ENCODE measurements at places on chromosomes 16 and 17. TPM values are rescaled to one million over a fixed set of nuclear protein-coding genes. Genes with fewer than 3 reads are reported as not detected.

The C17orf78 gene
- not detected for total RNA-seq

The CD300E gene
- not detected for total RNA-seq

The SUZ12 gene
- total RNA-seq = 81.7 TPM

The WWOX gene
- 17.8 TPM for total RNA-seq

The PRSS53 gene
- total RNA-seq = 3.1 TPM

The PRR29 gene
- 0.44 TPM for total RNA-seq

The ADAT1 gene
- total RNA-seq = 59.0 TPM

The PRSS27 gene
- total RNA-seq = 1.8 TPM

The PIK3R6 gene
- 2.1 TPM for total RNA-seq

The MED31 gene
- 28.4 TPM for total RNA-seq

The TMC8 gene
- 234 TPM for total RNA-seq

The CCL4 gene
- total RNA-seq = 1,230 TPM

The ZNRF1 gene
- total RNA-seq = 52.2 TPM

The BCL6B gene
- total RNA-seq = 1.5 TPM

The TNK1 gene
- total RNA-seq = 4.9 TPM

The PRDM7 gene
- total RNA-seq = not detected

DNA sequence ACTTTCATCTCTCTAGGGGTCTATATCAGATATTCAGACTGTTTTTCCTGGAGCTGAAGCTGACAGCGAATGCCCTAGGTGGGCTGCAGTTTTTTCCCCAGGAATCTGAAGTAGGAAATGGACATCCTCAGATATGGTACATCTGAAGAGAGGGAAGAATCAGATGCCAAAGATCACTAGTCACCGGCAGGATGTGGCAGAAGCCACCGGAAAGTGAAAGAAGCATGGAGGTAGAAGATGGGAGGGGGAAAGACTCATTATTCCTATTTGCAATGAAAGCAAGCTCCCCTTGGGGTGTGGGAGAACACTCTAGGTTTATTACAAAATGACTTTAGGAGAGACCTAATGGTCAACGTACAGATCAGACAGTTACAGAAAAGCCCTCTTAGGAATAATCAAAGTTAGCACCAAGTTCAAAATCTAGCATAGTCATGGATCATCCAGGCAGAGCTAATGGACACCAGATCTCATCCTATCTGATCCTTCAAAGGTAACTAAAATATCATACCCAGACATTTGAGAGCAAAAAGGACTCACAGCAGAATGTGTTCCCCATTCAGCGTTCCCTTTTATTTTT is 110.7 kb downstream of the HS3ST3A1 start:
- DNase-seq = no peak

DNA sequence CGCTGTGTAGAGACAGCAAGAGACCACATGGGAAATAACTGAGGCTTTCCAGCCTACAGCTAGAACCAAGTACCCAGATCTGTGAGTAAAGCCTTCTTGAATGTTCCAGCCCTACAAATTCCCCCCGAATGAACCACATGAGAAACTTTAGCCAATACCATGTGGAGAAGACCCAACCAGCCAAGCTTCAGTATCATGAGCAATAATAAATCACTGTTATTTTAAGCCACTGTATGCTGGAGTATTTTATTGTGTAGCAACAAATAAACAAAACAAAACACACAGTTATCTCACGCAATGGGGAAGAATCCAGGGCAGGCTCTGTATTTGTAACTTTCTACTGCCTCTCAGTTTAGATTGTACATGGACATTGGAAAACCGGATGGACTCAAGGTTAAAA is 426.2 kb downstream of the CDH11 start:
- no peak for DNase-seq

- peak; percentile 4 for DNase-seq
Observed at GRCh38 chr17:28612936-28613872, 781 bp downstream of the RSKR start.

DNA sequence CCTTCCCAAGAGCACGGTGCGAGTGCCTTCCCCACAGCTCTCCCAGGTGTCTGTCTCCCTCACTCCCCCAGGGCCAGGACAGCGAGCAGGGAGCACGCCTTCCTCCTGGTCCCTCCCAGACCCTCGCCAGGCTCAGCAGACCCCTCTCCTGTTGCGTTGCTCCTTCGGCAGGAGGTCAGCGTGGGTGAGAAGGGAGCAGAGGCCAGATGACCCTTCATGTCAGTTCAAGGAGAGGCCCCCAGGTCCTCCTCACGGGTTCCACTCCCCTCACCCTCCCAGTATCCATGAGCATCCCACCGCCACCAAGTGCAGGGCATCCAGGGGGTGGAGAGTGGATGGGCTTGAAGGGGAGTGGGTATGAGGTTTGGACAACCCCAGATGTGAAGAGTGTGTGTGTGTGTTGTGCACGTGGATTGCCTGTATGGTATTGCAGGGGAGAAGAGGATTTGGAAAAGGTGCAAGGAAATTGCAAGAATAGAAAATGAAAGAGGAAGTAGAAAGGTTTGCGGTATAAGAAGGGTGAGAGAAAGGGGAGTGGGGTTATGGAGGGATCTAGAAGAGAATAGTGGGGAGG is 17.7 kb downstream of the SGCA start:
- DNase-seq = no peak

- no peak for DNase-seq
Observed at GRCh38 chr17:35878361-35878760, 1.8 kb downstream of the CCL5 start.

DNA sequence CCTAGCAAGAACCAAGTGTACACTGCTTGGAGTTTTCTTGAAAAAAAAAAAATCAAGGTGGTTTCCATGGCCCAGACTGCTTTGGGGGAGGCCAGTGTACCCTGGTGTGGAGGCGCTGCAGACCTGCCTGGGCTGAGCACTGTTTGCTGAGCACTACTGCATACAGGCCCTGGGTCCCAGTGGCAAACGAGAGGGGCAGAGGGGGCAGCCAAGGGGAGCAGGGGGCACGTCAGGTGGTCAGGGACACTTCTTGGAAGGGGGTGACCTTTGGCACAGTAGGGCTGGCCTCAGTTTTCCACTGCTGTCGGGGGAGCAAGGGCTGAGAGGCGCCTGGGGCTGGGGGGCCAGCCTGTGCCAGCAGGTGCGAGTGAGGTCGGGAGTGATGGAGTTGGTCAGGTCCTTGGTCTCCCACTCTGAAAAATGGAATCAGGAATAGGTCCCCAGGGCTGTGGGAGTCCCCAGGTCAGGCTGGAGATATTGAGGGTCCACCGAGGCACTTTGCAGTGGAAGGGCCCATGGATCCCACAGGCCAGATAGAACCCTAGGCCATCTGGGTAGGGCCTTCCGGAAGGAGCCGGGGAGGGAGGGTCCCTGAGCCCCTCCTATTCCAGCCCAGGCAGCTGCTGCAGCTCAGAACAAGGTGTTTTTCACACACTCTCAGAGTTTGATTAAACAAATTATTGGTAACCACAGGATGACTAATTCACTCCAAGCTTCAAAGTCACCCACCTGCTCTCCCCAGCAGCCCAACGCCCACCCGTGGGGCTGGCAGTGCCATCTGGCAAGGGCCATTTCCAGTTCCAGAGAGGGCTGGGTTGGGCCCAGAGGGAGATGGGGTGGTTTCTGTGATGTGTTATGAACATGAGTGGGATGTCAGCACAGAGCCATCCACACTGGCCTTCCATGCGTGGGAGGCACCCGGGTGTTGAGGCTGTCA is 3.5 kb downstream of the ZFPM1 start:
- no peak for DNase-seq

GRCh38 chr17:55348749-55349354 is 72.8 kb downstream of the MMD start:
- peak; percentile 12 for DNase-seq

GRCh38 chr16:68575082-68575481 is 36.0 kb downstream of the ZFP90 start:
- no peak for DNase-seq

GRCh38 chr17:62746941-62747340 is 61.2 kb downstream of the MARCHF10 start:
- DNase-seq = no peak

- DNase-seq = no peak
Observed at GRCh38 chr17:1997289-1997926, 27.7 kb downstream of the RTN4RL1 start.

DNA sequence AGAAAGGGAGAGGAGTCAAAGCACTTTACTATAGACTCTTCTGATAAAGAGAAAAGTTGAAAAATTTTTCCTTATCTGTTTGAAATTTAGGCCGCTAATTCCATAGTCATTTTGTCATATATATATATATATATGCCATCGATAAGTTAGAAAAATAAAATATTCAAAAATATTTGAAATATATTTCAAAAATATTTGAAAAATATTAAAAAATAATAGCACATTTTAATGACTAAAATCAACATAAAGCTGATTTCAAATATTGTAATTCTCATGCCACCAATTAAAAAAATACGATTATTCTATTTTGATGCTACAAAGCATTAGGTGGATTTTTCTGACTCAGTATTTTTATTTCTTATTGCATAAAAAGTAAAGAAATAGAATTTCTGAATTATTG is 87.1 kb downstream of the KIF2B start:
- no peak for DNase-seq

DNA sequence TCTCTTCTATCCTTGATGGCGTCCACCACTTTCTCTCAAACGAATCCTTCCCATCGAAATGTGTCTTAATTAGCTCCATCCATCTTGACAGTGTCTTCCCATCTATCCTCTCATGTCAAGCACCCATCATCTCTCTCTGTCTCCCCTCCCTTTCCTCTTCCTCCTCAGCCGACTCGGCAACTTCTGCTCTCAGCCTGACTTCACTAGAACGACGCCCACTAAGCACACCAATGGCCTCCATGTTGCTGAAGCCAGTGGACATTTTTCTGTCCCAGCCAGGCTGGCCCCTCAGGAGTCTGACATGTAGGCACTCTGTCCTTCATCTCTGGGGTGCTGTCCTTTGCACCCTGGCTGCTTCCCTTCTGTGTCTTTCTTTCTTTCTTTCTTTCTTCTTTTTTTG is 2.5 kb upstream of the SPATA20 start:
- DNase-seq = no peak

GRCh38 chr17:358491-359151 is 6.0 kb upstream of the RPH3AL start:
- no peak for DNase-seq

GRCh38 chr17:62110923-62111484 is 45.9 kb upstream of the MED13 start:
- DNase-seq = no peak

DNA sequence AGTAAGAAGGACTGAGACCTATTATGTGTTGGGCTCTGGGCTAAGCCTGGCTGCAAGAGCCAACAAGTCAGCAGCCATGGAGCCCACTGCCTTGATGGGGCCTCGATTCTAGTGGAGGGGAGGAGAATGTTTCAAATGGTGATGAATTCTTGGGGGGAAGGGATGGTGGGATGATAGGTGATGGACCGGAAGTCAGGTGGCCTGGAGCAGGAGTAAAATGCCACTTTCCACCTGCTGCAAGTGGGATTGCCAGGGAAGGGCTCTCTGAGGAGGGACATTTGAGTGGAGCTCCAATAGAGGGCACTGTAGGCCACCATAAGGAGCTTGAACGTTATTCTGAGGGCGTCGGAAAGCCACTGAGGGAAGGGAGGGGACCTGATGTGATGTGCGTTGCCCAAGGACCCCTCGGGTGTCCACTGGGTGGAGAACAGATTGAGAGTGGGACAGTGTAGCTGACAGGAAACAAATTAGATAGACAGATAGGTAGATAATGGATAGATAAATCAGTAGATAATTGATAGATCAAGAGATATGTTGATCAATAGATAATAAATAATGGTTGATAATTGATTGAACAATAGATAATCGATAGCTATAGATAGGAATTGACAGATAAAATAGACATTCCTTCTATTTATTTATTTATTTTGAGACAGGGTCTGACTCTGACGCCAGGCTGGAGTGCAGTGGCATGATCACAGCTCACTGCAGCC is 18.2 kb upstream of the NXPH3 start:
- peak; percentile 21 for DNase-seq

DNA sequence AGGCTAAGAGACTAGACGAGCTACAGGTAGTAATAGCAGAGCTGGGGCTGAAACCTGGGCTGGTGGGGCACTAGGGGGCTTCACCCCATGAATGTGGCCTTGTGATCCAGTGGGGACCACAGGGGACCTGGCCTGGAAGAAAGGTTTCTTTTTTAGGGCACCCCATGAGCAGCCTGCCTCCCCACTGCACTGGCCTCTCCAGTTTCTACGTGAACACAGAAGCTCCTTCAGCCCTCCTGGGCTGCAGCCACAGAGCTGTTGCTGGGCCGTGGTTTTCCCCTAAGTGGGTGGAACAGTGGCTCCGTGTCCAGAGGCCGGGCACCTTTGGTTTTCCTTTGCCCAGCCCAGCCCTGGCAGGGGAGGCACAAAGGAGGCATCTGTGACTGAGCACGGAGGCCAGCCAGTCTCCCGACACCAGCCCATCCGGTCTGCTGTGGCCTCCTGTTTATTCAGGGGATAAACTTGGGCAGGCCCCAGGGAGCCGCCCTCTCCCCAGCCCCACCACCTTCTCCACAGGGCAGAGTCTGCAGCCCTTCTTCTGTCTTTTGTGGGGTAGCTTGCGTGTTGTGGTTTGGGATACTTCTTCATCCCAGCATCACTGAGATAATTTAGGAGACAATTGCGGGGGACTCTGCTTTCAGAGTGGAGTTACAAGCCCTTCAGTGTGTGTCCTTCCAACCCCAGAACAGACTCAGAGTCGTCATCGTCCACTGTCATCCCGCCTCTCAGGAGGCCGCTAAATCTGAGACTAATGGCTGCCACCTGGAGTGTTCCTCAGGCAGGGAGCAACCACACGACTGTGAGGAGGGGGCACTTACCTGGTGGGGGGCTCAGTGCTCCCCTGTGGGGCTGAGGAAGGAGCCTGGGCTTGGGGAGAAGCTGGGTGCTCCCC is 85.3 kb downstream of the RAB11FIP4 start:
- DNase-seq = no peak

DNA sequence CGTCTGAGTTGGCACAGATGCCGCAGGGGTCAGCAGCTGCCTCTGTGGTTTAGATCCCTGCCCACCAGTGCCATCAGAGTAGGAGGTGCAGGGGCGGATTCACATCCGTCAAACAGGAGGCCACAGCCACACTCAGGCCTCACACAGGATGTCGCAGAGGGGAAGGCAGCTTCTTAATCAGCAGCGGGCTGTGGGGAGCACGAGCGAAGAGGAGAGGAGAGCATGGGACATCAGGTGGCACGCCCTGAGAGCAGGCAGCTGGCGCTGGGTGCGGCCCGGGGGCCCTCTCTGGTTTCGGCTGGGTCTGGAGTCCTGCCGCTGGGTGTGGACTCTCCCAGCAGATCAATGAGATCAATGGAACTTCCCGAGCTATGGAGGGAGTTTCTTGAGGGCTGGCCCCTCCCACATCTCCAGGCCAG is 9.6 kb downstream of the LLGL2 start:
- DNase-seq = peak; percentile 56

DNA sequence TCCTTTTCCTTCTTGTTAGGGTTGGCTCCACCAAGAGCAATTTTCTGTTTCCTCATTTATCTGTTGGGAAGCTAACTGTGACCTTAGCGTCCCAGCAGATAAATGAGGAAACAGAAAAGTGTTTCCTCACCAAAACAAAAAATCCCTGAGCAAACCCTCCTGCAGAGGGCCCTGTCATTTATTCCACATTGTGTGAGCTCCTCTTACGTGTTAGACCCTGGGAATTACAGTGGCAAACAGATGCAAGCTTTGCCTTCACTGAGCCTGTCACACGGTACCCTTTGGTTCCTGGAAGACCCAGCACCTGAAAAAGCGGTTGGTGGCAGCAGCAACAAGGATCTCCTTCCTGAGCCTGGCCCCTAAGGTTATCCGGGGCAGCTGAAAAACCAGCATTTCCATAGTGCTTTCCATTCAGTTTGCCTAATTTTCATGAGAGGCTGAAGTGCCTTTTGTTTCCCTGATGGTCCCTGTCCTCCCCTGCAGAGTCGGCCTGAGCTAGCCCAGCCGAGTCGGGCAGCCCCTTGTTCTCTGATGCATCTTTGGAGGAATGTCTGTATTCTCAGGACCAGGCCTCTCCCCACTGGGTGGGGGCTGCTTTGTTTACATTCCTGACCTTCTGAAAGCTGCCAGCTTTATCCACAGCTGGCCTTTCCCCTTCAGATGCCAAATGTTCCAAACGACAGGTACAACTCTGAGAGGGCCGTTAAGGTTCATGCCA is 34.7 kb downstream of the YPEL2 start:
- no peak for DNase-seq

All from activated T-helper 1 cell treated with anti-CD3 and anti-CD28 coated beads, Interleukin-12 subunit alpha, Interleukin-12 subunit beta, Interleukin-2, Interleukin-4 antibody, amounts not matched to agents 30 ng/mL and 10 ng/mL and 1 ng/mL, durations not matched to agents 14 hours and 24 hours and 36 hours (primary cell).